Activated T-cell treated with anti-CD3 and anti-CD28 coated beads, Interleukin-2, amount 50 U/mL, for 48 hours (primary cell): ENCODE measurements at places on chromosomes 6 and 20.

- DNase-seq, result no peak
Measured at GRCh38 chr6:24227556-24227955, 101.5 kb downstream of the NRSN1 start.

- no peak for DNase-seq
Measured at GRCh38 chr6:127851197-127851596, 49.7 kb downstream of the THEMIS start.

DNA sequence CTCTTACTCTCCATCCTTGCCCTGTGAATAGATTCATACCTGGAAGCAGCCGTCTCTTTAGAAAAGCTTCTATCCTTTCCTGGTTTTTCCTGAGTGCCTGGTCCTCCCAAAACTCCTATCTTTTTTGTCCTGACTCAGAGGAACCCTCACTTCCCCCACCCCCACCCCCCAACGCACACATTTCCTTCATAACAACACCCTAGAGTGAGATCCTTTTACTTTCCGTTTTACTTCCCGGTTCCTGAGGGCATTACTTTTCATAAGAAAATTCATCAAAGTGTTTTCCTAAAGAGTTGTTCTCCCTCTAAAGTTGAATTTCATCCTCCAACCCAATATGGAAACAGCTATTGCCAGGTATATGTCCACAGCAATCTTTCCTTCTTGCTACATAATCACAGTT is 327.0 kb downstream of the NRN1 start:
- no peak for DNase-seq

DNA sequence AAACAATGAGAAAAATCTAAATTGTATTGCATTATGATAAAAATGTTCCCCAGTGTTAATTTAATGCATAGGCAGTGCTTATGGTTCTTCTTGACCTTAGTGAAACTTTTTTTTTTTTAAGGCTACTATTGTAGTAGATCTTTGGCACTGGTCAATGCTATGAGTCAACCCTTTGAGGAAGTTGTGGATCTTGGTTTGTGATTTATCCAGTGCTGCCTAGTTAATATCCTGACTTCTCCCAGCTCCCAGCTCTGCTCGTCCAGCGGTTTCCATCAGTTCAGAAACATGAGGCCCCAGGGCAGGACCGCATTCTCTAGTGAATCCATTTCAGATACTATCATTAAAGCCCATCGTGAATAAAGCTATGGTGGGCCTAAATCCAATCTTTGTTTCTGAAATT is 364.5 kb upstream of the JARID2 start:
- no peak for DNase-seq

GRCh38 chr20:5608104-5608441 is 142.1 kb upstream of the SHLD1 start:
- no peak for DNase-seq

DNA sequence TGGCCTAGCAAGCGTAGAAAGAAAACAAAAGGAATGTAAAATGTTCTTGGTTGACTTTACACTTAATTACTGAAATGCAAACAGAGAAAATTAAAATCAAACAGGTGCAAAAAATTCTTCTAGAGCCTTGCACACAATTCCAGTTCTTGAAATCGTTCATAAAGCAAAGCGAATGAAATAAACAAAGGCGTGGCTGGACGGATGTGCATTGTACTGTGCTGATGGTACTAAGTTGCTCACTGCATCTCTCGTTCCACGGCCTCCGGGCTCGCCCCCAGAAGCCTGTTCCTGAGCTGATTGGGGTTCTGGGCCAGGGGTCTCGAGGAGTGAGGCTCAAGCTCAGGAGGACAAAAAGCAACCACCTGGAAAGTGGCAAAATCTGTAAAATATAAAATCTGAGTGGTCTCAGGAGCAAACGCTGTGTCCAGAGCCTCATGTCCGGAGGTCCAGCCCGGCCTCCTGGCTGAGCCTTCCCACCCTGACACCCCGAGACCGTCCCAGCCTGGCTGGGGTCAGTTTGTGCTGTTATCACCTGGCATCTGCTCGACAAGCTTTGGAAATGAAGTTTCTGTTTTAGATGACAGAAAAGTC is 71.3 kb downstream of the TTLL2 start:
- DNase-seq, result no peak

GRCh38 chr20:38843346-38843745 is 37.8 kb downstream of the PPP1R16B start:
- peak; percentile 73 for DNase-seq

GRCh38 chr6:5287205-5287965 is 26.1 kb downstream of the FARS2 start:
- DNase-seq, result no peak

DNA sequence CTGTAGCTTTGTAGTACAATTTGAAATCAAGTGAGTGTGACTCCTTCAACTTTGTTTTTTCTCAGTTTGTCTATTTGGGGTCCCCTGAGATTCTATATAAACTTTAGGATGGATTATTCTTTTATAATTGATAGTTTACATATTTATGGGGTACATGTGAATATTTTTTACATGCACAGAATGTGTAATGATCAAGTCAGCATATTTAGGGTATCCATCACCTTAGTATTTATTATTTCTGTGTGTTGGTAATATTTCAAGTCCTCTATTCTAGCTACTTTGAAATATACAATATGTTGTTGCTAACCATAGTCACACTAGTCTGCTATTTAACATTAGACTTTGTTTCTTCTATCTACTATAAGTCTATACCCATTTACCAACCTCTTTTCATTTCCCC is 50.3 kb downstream of the PLCG1 start:
- no peak for DNase-seq
